ENCODE measurements at places on chromosomes 3 and 15.

- no peak for DNase-seq
These were observed 4.8 kb downstream of the CSK start for GRCh38 chr15:74786551-74787165.

GRCh38 chr3:192514081-192514753, 213.1 kb downstream of the FGF12 start:
- no peak for DNase-seq

DNA sequence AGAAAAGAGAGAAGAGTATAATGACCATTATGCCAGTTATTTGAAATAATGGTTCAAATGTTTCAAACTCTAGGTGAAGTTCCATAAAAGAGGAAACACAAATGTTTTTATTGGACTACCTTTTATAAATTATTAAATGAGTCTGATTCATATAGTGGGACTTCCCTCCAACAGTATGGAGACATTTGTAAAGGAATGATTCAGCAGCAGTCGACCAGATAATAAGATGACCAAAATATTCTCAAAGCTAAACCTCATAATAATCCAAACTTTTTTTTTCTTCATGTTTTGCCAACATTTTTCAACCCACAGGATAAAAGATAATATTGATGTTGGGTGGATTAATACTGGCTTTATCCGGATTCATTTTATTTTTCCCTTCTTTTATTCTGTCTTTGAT, 18.8 kb downstream of the TIPARP start:
- no peak for DNase-seq

DNA sequence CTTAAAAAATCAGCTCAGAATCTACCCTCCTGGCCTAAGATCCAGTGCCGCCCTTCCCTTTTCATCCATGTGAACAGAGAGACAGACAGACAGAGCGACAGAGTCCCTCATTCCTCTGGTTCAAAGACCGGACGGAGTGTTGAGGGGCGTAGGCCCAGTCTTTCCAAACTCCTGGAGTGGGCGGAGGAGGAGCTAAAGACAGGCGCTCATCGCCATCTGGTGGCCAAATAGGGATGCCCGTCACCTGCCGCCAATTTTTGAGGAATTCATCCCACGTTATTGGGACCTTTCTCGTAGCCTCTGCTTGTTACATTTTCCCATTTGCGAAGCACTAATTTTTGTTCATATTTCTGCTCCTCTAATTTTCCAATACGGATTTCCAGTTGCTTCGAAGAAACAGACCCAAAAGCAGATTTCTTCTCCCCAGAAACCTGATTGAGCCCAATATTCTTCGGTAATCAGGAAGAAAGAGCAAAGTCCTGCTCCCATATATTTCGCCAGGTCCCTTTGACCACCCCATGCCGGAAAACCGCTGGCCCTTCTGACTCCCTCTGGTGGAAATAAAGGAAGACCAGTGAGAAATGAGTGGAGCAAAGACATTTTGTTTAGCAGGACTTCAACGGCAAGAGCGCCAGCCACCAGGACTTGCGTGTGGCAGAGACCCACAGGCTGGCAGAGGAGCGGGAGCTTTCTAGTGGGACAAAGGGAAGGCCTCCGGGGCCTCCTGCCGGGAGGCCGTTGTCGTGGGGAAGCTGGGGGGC, 88.0 kb downstream of the LRRK1 start:
- DNase-seq: peak; percentile 14

- DNase-seq: no peak
These were observed 611 bp downstream of the CTDSPL2 start for GRCh38 chr15:44427756-44428724.

- no peak for DNase-seq
These were observed 2.9 kb downstream of the SNRPN start for GRCh38 chr15:24957691-24958090.

- no peak for DNase-seq
These were observed 12.4 kb upstream of the FGF7 start for GRCh38 chr15:49410641-49411040.

- DNase-seq: no peak
These were observed 4.9 kb upstream of the TMEM212 start for GRCh38 chr3:171838218-171838720.

DNA sequence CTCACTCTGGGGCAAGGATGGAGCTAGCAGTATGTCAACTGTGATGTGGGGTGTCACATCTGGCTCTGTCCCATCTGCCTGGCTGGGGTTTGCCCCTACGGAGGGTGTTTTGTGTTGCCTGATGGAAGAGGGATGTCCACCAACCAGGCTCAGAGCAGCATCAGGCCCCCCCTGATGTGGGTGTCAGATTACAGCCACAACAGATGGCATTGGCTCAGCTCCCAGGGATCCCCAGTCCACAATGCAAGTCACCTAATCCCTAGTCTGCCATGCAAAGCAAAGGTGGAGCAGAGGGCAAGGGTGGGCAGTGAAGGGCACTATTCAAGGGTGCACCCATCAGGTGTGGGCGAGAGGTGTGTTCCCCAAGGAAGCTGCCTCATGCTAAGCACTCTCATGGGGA, 48.9 kb upstream of the AMOTL2 start:
- DNase-seq: no peak

GRCh38 chr3:27507515-27508266, 23.5 kb upstream of the SLC4A7 start:
- no peak for DNase-seq

- no peak for DNase-seq
These were observed 90.6 kb downstream of the IQSEC1 start for GRCh38 chr3:12982619-12983101.

DNA sequence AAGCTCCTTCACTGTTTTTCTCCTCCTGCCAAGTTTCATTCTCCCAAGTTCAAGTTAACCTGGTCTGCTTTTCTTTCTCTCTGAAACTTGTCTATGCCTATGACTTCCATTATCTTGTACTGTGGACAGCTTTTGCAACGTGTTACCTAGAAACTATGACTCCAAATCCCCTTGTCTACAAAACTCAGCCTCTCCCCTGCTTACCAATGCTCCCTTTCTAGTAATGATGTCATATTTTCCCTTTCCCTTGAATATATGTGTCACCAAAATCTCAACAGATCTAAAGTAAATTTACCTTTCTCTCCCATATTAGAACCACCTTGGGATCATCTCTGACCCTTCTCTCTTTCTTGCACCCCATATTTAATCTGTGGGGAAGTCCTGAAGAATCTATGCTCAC, 10.5 kb upstream of the ABHD2 start:
- DNase-seq: no peak

GRCh38 chr3:189635339-189635738, 4.2 kb downstream of the TP63 start:
- no peak for DNase-seq

GRCh38 chr3:31790193-31791089, 190.6 kb downstream of the OSBPL10 start:
- DNase-seq: no peak

DNA sequence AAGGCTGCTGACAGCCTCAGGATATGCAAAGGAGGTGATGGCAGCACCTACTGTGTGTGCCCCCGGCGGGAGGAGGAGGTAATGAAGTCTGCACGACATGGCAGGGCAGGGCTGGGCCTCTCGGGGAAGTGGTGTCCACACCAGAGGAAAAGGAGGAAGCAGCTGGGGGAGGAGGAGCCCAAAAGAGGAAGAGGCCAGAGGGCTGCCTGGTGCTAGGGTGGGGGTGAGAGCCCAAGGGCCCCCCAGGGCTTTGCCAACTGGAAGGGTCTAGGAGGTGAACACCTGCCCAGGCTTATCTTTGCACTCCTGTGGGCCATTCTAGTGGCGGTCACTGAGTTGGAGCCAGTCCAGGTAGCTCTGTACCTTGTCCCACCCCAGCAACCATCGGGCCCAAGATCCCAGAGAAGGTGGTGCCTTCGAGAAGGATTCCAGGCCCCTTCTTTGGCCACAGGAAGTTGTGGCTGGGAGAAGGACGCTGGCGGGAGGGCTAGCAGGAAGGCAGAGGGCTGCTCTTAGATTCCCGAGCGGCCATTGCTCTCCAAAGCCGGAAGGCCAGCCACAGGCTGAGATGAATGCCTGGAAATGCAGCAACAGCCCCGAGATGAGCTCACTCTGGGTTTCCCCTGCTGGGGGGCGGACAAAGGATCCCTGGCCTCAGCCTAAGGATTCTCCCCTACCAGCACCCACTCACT, 7.0 kb downstream of the GNAI2 start:
- DNase-seq: no peak

GRCh38 chr15:88707771-88708654, 69.2 kb downstream of the ISG20 start:
- no peak for DNase-seq

GRCh38 chr15:90451053-90451850, 63.2 kb downstream of the IQGAP1 start:
- DNase-seq: no peak

DNA sequence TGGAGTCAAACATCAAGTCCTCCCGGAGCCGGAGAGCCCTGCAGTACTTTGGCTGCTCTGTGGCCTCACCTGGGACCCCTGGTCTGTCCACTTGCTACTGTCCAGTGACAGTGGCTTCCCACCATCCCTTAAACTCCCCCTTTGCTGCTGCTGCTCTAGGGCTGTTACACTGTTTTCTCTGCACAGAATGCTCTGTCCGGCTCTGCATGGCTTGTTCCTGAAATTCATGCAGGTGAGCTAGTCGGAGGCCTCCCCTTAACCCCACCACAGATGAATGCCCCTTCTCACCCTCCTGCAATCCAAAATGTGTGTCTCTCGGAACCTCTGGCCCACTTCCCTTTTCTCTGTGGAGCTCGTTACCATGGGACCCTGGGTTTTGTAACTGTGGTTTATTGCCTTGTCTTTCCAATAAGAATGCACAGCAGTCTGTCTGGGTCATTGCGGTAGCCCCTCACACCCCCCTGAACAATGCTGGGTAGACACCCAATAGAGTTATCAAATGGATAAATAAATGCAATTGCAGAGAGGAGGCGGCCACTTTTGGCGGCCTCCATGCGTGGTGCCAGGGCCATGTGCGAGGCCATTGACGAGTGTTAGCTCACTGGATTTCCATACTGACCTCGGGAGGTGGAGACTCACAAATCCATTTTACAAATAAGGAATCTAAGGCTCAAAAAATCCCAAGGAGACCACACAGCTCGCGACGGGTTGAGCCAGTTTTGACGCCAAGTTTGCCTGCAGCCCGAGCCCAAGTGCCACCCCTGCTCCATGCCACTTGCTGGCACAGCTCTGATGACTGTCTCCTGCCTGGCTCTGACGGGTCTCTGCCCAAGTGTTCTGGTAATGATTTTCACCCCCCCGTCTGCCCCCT, 48.5 kb downstream of the RGMA start:
- no peak for DNase-seq

DNA sequence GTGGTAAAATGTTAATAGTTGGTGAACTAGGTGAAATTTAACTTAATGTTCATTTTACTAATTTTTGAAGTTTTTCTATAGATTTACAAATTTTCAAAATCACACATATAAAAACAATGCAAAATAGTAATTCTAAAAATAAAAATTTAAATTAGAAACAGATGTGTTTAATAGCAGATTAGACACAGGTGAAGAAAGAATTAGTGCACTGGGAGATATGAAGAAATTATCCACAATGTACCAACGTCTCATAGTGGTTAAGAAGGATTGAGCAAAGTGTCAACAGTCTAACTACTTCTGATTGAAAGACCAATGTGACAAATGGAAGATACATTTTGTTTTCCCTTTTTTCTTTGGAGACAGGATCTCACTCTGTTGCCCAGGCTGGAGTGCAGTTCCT, 26.5 kb downstream of the SPG11 start:
- no peak for DNase-seq

DNA sequence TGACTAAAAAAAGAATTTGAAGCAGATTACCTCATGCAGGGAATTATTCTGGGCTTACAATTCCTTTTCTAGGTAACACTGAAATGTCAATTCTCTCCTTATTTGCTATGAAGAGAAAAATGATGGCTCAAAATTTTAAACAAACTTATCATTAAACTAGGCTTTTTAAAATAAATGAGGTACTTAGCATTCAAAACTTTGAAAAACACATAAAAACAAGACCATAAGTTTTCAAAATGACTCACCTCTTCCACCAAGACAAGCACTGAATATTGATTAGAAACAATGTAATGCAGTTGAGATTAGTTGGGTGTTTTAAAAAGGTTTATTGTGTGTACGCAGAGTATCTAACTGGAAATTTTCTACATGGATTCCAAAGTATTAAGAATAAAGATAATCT, 154.6 kb downstream of the ADAM10 start:
- no peak for DNase-seq

DNA sequence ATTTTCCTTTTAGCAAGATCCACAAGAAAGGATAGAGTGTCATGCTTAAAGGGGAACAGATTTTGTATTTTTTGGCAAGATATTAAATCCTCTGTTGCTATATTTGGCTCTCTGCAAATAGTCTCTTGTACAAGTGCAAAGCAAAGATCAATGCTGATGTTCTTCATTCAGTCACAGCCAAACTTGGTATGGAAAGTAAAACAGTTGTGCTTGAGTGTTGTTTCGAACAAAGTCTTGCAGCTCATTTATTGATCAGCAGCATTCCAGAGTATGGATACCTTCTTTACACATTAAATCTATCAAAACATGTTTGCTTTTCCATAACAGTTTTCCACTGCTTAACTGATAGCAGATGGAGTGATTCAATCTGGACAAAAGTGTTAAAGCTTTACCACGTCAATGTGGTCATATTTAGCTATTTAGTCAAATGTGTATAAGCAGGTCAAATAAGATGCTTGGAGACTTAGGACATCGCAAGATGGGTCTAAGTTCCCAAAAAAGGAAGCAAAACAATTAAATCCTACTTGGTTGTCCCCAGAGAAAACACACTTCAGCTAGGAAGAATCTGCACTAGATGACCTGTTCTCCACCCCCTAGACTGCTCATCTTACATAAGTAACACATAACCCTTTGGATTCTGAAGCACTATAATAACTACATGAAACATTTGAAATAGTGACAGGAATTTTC, 52.4 kb downstream of the VGLL3 start:
- no peak for DNase-seq

- no peak for DNase-seq
These were observed 760.4 kb downstream of the MCTP2 start for GRCh38 chr15:94991718-94992117.

- no peak for DNase-seq
These were observed 136.0 kb upstream of the RAP2B start for GRCh38 chr3:153026026-153026425.

- no peak for DNase-seq
These were observed 102.9 kb downstream of the SHQ1 start for GRCh38 chr3:72745146-72745999.

GRCh38 chr3:167559924-167560323, 86.1 kb upstream of the SERPINI2 start:
- DNase-seq: no peak

DNA sequence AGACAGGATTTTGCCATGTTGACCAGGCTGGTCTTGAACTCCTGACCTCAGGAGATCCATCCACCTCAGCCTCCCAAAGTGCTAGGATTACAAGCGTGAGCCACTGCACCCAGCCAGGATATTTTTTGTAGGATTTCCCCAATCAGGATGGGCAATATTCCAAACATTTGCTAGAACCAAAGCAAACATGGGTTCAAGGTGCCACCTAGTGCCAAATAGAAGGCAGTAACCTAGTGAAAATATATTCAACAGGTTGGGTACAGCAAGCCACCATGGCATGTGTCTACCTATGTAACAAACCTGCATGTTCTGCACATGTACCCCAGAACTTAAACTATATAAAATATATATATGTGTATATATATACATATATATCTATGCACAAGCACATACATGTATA, 185.9 kb upstream of the CADM2 start:
- DNase-seq: no peak

GRCh38 chr3:183823963-183824362, 1.4 kb downstream of the MAP6D1 start:
- no peak for DNase-seq
